ENCODE measurements at places on chromosomes 1 and 21. TPM values are rescaled to one million over a fixed set of nuclear protein-coding genes. Genes with fewer than 3 reads are reported as not detected.

- no peak for DNase-seq
These were observed 73.5 kb downstream of the KAZN start for GRCh38 chr1:14672005-14672404.

DNA sequence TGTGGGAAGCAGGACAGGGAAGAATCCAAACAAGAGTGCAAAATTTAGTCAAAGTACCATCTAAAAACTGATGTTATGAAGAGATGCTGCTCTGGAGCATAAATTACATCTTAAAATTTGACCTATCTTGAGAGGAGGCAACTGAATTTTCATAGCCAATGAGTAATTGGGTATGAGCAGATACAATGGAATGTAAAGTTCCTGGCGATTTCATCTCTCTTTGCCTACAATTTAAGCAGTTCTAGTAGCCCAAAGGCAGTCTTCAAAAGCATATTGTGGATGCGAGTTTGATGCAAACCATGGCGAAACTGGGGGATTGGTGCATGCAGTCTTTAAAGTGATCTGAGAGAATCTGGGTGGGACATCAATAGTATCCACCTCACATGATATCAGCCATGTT is 1265.9 kb downstream of the BRINP3 start:
- no peak for DNase-seq

DNA sequence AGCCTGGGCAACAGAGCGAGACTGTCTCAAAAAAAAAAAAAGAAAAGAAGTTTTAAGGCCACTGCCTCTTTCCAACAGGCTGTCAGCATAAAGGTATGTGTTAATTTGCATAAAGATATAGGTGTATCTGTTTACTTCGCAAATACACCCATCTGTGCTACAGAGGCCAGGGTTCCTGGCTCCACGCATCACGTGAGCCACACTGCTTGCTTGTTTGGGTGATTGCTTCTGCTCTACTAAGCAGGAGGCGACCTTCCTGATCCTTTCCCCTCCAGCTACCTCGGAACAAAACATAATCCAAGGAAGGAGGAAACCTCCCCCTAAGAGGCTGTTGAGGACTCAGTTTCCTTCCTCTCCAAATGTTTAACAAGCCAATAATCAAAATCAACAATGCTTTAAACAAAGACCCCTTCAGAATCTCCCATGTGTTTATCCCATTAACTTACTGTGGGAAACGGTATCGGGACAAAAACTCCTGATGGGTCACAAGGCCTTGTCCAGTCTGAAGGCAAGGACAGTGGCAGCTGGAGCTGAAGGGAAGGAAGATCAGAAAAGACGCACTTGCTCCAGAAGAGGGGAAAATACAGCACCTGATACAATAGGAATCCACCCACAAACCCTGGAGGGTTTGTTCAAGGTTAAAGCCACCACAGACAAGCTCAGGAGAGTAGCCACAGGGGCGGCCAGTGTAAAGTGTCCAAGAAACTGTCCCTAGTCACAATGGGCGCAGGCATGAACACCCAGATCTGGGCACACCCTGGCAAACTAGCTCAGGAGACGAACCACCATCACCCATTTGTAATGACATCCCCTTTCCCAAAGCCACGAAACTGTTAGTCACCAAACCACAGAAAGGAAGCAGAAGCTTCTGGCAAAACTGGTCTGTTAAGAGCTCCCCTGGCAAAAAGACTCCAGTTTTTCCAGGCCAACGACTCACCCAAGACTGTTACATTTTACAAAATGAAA is 17.2 kb downstream of the CTNNBIP1 start:
- DNase-seq = peak; percentile 90

DNA sequence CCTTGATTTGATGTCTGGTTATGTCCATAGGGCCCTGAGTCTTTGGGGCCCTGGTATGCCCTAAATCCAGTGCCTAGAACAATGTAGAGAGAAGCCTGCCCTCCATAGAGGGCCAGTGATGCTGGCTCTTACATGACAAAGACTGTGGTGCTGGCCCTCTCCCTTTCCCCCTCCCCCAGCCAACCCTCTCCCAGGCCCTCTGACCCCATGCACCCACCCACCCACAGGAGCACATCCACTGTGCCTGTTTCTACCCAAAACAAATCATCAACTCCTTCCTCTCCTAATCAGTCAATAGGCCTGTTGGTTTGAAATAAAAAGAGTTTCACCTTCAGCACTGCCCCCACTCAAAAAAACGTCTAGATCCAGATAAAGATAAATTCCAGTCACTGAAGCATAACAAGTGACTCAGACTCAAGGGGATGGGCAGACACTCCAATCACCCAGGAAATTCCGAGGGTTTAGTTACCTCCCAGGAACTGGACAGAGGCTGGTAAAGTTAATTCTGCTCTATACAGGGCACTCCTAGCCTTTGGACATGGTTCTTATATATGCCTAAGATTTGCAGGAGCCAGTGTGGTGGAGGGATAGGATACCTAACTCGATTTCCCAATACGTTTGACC is 144.8 kb upstream of the VANGL1 start:
- peak; percentile 59 for DNase-seq

Gene OLIG2
- not detected for total RNA-seq

Gene APCS
- total RNA-seq = not detected

Gene ABL2
- 38.0 TPM for total RNA-seq

Gene NPL
- total RNA-seq = 4.2 TPM

Gene CRNN
- total RNA-seq = not detected

Data from LHCN-M2 (cell line).